ENCODE measurements at places on chromosomes 3 and 15.

DNA sequence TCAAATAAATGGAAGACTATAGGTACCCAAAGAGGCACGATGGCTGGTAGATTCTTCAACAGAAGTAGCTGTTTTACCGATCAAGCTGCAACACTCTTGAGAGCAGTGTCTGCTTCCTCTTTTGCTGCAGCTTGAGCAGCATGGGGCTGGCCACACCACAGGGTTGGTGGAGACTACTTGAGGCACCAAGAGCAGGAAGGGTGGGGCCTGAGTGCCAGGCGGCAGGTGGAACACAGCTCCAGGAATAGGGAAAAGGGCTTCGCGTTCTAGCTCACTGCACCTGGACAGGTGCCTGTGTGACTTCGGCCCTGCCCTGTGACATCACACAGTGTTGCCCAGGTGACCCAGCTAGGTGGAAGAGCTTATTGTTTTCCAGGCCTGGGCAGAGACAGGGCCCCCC is at the start of gene CCDC33:
TSS of gene CCDC33 (plus strand) at position 365 of the 400 bp plus-strand sequence. CDS start 394 bp downstream, outside the sequence.
- no peak for DNase-seq

GRCh38 chr3:21729331-21729730 is 21.7 kb downstream of the ZNF385D start:
- no peak for DNase-seq

- no peak for DNase-seq
These were observed 21.8 kb downstream of the ADGRG7 start for GRCh38 chr3:100631236-100631635.

DNA sequence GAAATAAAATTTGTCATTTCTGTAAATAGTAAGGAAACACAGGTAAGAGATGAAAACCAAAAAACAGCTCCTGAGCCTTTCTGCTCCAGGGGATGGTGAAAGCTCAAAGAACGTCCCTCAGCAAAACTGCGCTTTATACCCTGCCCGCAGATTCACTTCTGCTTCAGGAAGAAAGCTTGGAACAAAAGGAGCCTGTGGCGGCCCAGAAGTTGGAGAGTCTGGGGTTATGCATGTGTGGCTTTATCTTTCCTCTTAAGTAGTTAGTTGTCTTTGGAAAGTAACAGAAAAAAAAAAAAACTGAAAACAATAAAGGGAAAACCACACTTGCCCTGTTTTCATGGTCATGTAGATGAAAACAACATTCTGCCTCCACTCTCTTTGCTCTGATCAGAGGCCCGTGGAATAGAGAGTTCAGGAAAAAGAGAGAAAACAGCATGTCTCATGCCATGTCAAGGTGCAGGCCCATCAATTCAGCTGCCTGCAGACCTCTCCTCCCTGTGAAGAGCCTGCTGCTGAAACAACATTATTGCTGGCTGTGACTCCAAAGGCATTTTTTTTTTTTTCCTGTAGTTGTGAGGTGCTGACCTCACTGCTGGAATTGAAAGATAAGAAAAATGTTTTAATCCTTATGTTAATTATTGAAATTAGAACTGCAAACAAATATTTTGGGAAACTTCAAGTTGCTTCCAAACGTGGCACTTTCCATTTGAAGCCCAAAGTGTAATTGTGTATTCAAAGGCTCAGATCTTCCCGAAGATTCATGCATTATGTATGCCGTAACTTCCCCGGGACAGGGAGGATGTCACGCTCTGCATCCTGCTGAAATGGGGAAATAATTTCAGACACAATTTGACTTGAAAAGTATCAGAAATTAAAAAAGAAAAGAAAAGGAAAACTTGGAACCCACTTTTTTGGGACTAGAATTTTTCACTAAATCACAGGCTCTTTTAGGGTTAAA is 108.4 kb upstream of the ZNF385D start:
- DNase-seq, result no peak

DNA sequence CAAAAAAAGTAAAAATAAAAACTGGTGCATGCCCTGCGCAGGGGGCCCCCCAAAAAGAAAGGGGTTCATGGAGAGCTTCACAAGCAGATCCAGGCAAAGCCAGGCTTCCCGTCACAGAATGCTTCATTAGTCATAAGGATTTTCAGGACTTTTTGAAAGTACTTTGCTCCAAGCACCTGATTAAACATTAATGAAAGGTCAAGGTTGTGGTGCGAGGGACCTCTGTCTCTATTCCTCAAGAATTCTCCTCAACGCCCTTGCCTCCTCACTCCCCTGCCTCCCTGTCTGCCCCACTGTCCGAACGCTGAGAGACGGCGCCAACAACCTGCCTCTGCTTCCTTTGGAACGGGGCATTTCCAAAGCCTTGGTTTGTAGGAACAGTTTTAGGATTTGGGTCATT is 240.1 kb upstream of the IGF1R start:
- no peak for DNase-seq

DNA sequence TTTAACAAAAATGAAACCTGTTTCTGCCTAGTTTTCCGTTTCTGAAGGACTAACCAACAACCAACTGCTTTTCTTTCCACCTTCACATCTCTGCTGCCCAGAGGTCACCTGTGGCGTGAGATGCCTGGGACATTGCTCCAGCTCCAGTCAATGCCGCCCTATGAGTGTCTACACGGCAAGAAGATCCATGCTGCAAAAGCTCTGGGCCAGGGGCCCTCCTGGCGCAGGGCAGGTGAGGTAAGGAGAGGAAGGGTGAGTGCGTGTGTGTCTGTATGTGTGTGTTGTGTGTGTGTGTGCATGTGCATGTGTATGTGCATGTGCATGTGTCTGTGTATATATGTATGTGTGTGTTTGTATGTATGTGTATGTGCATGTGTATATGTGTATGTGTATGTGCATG is 131.4 kb downstream of the NSMCE3 start:
- DNase-seq, result no peak

DNA sequence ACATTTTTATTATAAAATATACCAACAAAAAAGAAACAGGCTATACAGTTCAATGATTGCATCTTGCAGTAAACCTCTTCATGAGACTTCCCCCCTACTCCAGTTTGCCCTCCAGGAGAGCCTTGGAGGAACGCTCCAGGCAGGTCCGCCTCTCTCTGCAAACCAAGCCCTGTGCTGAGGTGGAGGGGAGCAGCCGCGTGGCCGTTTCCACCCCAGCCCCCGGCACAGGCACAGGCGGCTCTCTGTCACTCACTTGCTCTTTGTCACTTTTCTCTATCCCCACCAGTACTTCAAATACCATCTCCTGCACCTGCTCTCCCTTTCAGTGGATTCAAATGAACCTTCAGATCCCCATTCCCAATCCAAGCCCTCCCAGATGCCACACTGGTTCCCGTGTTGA is 479.9 kb downstream of the OCA2 start:
- no peak for DNase-seq

- no peak for DNase-seq
These were observed 27.8 kb downstream of the CHP1 start for GRCh38 chr15:41258750-41259471.

DNA sequence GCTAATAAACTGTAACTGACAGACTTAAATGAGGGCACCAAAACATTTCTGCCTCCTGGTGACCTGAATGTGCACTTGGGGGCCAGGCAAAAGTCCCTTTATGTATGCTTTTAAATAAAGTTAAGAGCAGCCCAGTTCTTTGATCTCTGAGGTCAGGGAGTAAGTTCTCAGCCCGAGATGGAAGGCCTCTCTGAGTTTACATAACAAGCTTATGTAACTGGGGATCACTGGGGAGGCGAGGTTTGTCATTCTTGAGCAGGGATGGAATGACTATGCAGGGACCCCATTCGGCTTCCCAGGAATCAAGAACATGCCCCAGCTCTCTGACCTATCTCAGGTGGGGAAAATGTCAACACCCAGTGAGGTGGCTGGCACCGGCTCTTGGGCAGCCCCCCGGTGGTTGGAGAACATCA is 198.7 kb upstream of the BHLHE40 start:
- DNase-seq, result no peak

GRCh38 chr3:47994180-47994579 is 22.0 kb downstream of the MAP4 start:
- no peak for DNase-seq
